ENCODE measurements at places on chromosomes 4 and X.

- H3K27me3 ChIP-seq: no peaks in the 10 kb centered on the region
- H3K4me1 ChIP-seq: no peaks in the 10 kb centered on the region
- H3K4me3 ChIP-seq: no peak overlapping the region
- H3K27ac ChIP-seq: no peak overlapping the region
- DNase-seq: no peak
Observed at GRCh38 chr4:104591510-104591911, 96.8 kb upstream of the CXXC4 start.

DNA sequence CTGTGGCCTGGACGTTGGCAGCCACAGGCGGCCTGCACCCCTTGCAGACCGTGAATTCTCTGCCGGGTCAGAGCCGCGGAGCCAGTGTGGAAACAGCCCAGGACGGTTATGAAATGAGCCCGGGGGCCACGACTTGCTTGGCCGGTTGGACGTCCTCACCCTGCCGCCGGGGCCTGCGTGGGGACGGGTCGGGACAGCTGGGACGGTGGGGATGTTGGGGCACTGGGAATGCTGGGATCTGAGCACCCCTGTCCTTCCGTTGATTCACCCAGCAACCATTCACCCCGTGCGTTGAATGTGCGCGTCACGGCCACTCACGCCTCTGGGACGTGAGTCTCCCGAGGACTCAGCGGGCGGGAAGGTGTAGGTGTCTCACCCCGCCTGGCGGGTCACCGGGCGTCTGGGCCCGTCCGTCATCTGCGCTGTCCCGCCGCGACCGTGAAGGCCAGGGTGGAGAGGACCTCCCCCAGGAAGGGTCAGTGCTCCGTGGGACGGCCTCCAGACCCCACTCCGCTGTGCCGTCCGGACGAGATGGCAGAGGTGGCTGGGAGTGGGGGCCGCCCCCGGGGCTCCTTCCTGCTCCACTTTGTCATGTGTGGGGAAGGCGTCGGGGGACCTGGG is 4.5 kb upstream of the PLCXD1 start:
- H3K27ac ChIP-seq: peak overlapping the region; percentile 43
- H3K4me1 ChIP-seq: peaks cover 6% of the 10 kb centered on the region
- DNase-seq: peak; percentile 32
- H3K4me3 ChIP-seq: peak overlapping the region; percentile 51
- H3K36me3 ChIP-seq: no peaks in the 10 kb centered on the region
- H3K27me3 ChIP-seq: no peaks in the 10 kb centered on the region

DNA sequence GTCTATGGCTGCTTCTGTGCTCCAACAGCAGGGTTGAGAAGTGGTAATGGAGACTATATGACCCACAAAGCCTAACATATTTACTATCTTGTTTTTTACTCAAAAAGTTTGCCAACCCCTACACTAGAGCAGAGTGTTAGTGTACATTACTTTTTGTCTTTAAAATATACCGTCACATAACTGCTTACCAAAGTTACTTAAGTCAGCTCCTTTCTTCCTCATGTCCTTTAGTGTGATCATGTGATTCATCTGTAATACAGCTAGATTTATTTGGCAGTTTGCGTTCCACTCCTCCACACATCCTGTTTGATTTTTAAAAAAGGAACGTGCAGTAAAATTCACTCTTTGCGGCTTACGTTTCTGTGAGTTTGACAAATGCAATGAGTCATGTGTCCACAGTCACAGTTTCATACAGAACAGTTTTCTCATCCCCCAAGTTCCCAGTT is 162.4 kb upstream of the GPRIN3 start:
- no peaks in the 10 kb centered on the region for H3K36me3 ChIP-seq
- H3K27me3 ChIP-seq: no peaks in the 10 kb centered on the region

GRCh38 chr4:159719531-159719930 is 616.7 kb downstream of the RAPGEF2 start:
- no peak overlapping the region for H3K27ac ChIP-seq
- no peak overlapping the region for H3K4me3 ChIP-seq
- H3K27me3 ChIP-seq: no peaks in the 10 kb centered on the region
- H3K4me1 ChIP-seq: no peaks in the 10 kb centered on the region

DNA sequence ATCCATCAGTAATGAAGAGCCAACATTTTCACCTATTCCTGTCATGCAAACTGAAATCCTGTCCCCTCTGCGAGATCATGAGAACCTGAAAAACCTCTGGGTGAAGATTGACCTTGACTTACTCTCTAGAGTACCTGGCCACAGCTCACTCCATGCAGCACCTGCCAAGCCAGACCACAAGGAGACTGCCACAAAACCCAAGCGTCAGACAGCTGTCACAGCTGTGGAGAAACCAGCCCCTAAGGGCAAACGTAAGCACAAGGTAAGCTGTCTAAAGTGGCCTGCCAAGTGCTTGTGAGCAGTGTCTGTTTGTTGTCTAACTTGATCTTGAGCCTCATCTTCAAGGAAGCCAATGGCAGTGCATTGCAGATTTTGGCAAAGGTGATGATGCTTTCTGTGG is 455.9 kb downstream of the AFF2 start:
- no peak for DNase-seq
- no peak overlapping the region for H3K27ac ChIP-seq
- H3K4me3 ChIP-seq: no peak overlapping the region
- H3K4me1 ChIP-seq: no peaks in the 10 kb centered on the region

- DNase-seq: no peak
- peaks cover 20% of the 10 kb centered on the region for H3K4me1 ChIP-seq
- H3K27ac ChIP-seq: no peak overlapping the region
- no peaks in the 10 kb centered on the region for H3K36me3 ChIP-seq
- H3K4me3 ChIP-seq: no peak overlapping the region
- no peaks in the 10 kb centered on the region for H3K27me3 ChIP-seq
Observed at GRCh38 chr4:88527787-88528186, 4.2 kb upstream of the PYURF start.

GRCh38 chrX:150482537-150483206 is 85.7 kb upstream of the MTM1 start:
- no peak overlapping the region for H3K27ac ChIP-seq
- H3K4me1 ChIP-seq: peaks cover 4% of the 10 kb centered on the region
- no peak for DNase-seq
- no peaks in the 10 kb centered on the region for H3K36me3 ChIP-seq

- no peak overlapping the region for H3K27ac ChIP-seq
- H3K27me3 ChIP-seq: no peaks in the 10 kb centered on the region
- H3K4me1 ChIP-seq: no peaks in the 10 kb centered on the region
Observed at GRCh38 chrX:76014321-76014720, 158.5 kb upstream of the PBDC1 start.

GRCh38 chr4:13546142-13546940 is 2.0 kb upstream of the NKX3-2 start:
- no peaks in the 10 kb centered on the region for H3K36me3 ChIP-seq
- peaks cover 56% of the 10 kb centered on the region for H3K27me3 ChIP-seq
- H3K4me1 ChIP-seq: peaks cover 18% of the 10 kb centered on the region
- H3K27ac ChIP-seq: no peak overlapping the region
- H3K4me3 ChIP-seq: peak overlapping the region; percentile 51
- DNase-seq: no peak

DNA sequence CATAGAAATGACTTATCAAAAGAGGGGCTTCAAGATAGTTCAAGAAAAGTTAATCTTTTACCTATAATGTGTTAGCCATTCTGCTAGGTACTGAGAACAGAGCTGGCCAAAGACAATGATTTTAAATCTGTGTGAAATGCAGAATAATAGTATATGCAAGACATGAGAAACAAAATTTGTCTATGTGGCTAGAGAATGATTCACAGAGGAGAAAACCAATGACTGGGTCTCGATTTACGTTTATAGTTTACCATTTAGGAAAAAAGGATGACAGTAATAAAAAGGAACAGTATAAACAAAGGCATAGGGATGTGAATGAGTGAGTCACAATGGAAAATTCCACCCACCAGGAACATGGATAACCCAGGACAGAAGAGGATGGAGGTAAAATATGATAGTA is 31.9 kb downstream of the NPFFR2 start:
- no peaks in the 10 kb centered on the region for H3K27me3 ChIP-seq
- no peak overlapping the region for H3K27ac ChIP-seq
- H3K36me3 ChIP-seq: no peaks in the 10 kb centered on the region
- no peak overlapping the region for H3K4me3 ChIP-seq
- H3K4me1 ChIP-seq: no peaks in the 10 kb centered on the region

DNA sequence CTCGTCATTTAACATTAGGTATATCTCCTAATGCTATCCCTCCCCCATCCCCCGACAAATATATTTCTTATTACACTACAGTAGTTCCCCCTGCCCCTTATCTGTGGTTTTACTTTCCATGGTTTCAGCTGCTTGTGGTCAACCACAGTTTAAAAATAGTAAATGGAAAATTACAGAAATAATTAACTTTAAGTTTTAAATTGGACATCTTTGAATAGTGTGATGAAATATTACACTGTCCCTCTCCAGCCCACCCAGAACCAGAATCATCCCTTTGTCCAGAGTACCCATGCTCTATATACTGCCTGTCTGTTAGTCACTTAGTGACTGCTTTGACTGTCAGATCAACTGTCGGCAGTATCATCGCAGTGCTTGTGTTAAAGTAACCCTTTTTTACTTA is 47.4 kb upstream of the VEGFC start:
- H3K36me3 ChIP-seq: peaks cover 3% of the 10 kb centered on the region
- H3K4me3 ChIP-seq: no peak overlapping the region
- no peaks in the 10 kb centered on the region for H3K27me3 ChIP-seq
- no peak overlapping the region for H3K27ac ChIP-seq
- H3K4me1 ChIP-seq: peaks cover 34% of the 10 kb centered on the region

DNA sequence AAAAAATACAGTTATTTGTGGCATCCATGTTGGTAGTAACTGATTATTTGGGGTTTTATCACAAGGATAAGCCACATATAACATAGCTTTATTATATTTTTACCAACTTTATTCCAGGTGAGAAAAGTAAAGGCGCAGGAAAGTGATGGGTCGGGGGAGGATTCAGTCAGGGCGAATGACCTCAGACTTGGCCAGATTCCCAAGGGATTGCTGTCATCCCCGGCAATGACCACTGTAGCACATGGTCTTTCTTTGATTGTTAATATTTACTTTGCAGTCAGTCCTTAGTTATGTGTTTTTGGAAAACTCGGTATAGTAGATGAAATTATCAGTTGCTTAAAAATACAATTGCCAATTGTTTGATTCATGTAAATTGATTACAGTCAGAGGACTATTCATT is 17.6 kb downstream of the GRIA3 start:
- no peaks in the 10 kb centered on the region for H3K27me3 ChIP-seq
- H3K4me3 ChIP-seq: no peak overlapping the region
- H3K4me1 ChIP-seq: no peaks in the 10 kb centered on the region
- no peaks in the 10 kb centered on the region for H3K36me3 ChIP-seq
